ENCODE measurements at places on chromosomes 2 and 18.
A peak's percentile ranks its signal among the peaks of the same experiment; 100 is the strongest.

DNA sequence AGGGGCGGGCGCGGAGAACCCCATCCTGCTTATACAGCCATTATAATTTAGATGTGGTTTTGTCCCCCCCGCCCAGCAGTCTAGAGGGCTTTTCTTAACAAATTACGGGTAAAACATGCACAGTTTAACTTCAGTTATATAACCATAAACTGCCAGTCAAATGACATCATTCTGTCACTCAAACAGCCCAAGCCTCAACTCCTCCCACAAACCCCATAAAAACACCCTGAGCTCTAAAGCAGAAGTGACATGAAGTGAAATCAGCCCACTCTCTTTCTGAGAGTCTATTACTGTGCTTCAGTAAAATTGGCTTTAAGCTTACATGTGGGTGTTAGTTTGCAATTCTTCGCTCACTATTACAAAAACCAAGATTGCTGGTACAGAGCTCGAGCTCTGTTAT lies 705.1 kb upstream of the GCFC2 start:
- no peak for DNase-seq

DNA sequence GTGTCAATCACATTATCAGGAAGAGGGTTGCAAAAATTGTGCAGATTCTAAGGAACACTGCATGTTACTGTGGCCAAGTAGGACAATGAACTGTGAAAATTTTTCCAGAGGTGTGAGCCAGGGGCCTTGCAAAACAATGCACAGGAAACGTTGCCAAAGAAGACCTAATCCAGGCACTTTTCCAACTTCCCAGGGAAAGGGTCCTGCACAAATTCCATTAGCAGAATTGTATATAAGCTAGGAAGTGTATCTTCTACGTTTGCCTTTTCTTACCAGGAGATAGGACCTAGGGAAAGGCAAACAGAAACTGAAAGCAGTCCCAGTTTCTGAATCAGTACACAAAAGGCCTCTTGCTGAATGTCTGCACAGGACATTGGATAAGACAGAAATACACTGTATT lies 1888.3 kb upstream of the CELF4 start:
- DNase-seq = no peak

- DNase-seq = peak; percentile 7
Observed at GRCh38 chr2:151051574-151052220, 210.0 kb downstream of the RBM43 start.

- DNase-seq = no peak
Observed at GRCh38 chr18:25662272-25662671, 310.3 kb upstream of the ZNF521 start.

DNA sequence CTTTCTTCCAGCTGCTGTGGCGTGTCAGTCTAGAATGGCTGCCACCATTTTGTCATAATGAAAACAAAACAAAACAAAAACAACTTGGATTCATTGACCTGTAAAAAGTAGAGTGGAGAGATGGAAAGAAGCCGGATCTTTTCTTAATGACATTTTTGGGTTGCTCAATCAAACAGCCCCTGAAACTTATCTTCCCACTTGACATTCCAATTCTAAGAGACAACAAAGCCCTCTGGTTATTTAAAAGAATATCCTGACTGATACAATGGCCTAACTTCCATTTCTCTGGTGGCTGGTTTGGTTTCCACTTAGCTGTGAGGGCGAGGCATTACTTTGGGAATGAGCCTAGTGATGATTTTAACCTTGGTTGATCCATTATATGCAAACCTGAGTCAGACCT lies 123.7 kb downstream of the AQP4 start:
- DNase-seq = no peak

GRCh38 chr2:73830871-73831401 lies 2.2 kb downstream of the STAMBP start:
- no peak for DNase-seq
